Ascending aorta (tissue), 2 donors: ENCODE measurements at places on chromosomes 3 and 15. TPM values are rescaled to one million over a fixed set of nuclear protein-coding genes. Genes with fewer than 3 reads are reported as not detected.

DNA sequence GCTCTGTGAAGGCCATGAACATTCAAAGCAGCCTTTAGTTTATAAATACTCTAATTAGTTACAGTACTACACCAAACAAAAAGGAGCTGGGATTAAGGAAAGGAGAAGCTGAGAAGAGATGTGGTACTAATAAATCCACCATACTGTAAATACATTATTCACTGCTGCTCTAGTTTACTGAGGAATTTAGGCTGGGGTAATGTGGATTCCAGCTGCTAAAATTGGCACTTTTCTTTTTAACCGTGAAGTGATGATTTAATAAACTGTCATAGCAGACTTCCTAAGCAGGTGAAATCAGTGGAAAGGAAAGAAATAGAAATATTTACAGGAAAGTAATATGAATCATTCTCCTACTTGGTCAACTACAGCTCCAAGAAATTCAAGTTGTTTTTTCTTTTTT is 88.7 kb downstream of the TFG start:
- DNase-seq: no peak

GRCh38 chr3:185330238-185330637 is 32.7 kb upstream of the MAP3K13 start:
- DNase-seq: no peak

GRCh38 chr3:147383617-147384016 is 22.7 kb downstream of the ZIC4 start:
- no peak for DNase-seq

- DNase-seq: no peak
Observed at GRCh38 chr15:42144841-42145375, 11.5 kb downstream of the PLA2G4F start.

DNA sequence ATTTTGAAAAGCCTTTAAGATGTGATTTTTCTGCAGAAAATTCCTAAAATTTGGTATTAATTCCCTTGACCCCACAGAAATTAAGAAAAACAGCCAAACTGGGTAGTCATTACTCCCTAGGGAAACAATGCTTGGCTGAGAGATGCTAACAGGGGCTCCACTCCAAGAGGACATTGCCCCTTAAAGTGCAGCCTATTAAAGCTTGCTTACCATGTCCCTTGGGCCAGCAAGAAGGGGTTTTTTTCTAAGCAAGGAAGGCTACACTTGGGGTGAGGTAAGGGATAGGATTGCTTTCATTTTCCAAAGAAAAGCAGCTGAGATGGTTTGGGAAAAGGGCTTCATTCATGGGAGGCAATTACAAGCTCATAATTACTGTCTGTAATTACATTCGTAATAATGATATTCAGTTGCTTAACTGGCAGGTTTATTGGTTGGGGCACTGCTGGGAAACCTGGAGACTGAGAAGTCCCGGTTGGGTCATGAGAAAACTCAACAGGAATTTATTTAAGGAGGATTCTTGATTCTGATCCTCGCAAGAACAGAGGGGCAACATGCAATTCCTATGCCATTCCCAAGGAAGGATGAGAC is 247.5 kb downstream of the NR1D2 start:
- DNase-seq: no peak

HIGD2B gene
- not detected for total RNA-seq

DNA sequence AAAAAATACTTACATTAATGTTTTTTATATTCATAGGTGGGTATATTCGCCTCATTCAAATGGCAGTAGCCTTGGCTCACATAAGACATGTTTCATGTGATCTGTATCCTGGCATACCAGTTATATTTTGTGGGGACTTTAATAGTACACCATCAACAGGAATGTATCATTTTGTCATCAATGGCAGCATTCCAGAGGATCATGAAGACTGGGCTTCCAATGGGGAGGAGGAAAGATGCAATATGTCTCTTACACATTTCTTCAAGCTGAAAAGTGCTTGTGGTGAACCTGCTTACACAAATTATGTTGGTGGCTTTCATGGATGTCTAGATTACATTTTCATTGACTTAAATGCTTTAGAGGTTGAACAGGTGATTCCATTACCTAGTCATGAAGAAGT is 3.5 kb downstream of the PDE12 start:
- DNase-seq: no peak

- no peak for DNase-seq
Observed at GRCh38 chr15:77506311-77507142, 85.8 kb downstream of the HMG20A start.

ACY1 gene
- 94.0 TPM for total RNA-seq

DNA sequence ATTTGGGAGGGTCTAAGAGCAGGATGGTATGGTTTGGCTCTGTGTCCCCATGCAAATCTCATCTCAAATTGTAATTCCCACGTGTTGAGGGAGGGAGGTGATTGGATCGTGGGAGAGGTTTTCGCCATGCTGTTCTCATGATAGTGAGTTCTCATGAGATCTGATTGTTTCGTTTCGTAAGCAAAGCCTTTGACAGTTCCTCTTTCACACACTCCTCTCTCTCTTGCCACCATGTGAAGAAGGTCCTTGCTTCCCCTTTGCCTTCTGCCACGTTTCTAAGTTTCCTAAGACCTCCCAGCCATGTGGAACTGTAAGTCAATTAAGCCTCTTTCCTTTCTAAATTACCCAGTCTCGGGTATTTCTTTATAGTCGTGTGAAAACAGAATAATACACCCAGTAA is 553.7 kb downstream of the TAFA4 start:
- no peak for DNase-seq

DNA sequence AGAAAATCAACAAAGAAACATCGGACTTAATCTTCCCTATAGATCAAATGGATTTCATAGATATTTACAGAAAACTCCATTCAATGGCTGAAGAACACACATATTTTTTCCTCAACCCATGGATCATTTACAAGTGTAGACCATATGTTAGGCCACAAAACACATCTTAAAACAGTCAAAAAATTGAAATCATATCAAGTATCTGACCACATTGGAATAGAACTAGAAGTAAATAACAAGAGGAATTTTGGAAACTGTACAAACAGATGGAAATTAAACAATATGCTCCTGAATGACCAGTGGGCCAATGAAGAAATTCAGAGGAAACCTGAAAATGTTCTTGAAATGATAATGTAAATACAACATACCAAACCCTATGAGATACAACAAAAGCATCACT is 323.1 kb upstream of the GPR149 start:
- no peak for DNase-seq
